ENCODE measurements at places on chromosomes 3 and 15.

GRCh38 chr3:12444582-12445471 is 39.5 kb upstream of the TSEN2 start:
- no peak for DNase-seq

GRCh38 chr3:43319376-43319775 is 33.0 kb downstream of the SNRK start:
- DNase-seq: no peak

- DNase-seq: no peak
Measured at GRCh38 chr15:95556866-95557225, 773.7 kb upstream of the NR2F2 start.

GRCh38 chr3:154779571-154779970 is 300.5 kb upstream of the MME start:
- DNase-seq: no peak

- DNase-seq: no peak
Measured at GRCh38 chr15:68379058-68379758, 52.8 kb downstream of the ITGA11 start.

Data from activated CD8-positive, alpha-beta memory T cell treated with anti-CD3 and anti-CD28 coated beads for 48 hours (primary cell).